ENCODE measurements at places on chromosomes 5 and 9.
A peak's percentile ranks its signal among the peaks of the same experiment; 100 is the strongest.

- peak; percentile 25 for DNase-seq
Measured at GRCh38 chr9:69946800-69947437, 96.7 kb upstream of the MAMDC2 start.

DNA sequence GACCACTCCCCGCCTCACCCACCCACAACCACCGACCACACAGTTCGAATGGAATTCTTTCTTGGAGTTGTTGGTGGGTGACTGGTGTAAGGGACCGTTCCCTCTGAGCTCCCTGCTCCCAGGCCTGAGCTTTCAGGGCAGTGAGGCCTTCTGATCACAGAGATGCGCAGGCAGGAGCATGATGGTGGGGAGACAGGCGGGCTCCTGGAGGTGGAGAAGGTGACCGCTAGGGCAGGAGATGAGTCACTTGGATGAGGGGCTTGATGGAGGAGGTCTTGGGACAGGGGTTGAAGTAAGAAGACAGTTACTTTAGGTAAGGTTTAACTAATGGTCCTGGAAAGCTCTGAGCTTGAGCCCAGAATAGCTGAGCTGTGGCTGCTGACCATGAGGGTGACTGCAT lies 88.5 kb downstream of the HSPA4 start:
- no peak for DNase-seq

- DNase-seq, result no peak
Measured at GRCh38 chr5:75701856-75702255, 15.4 kb downstream of the POC5 start.

GRCh38 chr5:132667761-132668705 lies 5.8 kb upstream of the IL4 start:
- no peak for DNase-seq

DNA sequence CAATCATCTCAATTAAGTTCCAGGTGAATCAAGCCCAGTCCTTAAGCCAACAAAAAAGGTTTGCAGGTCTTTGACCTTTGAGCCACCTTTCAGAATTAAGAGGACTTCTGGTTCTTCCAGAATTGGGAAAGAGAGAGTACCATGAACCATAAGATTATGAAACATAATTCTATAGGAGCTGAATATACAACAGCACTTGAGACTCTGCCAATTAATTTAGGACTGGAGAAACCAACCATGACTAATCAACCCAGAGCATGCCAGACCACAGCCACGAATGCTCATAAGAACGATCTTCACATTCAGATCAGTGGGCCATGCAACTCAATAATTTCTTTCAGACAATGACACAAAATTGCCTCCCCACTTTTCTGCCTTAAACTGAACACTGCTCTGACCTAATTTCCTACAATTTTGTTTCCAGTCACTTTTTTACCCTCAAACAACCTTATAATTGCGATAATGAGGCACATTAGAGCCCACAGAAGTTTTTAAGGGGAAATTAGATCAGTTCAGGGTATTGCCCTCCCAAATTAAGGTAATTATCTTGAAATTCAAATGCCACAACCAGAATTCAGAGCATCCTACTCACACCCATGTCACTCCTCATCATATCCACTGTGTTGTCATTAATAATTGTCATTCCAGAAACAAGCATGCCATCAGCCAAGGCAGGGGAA lies 213.4 kb downstream of the ATPSCKMT start:
- no peak for DNase-seq

GRCh38 chr5:34003941-34004340 lies 3.9 kb downstream of the AMACR start:
- no peak for DNase-seq

DNA sequence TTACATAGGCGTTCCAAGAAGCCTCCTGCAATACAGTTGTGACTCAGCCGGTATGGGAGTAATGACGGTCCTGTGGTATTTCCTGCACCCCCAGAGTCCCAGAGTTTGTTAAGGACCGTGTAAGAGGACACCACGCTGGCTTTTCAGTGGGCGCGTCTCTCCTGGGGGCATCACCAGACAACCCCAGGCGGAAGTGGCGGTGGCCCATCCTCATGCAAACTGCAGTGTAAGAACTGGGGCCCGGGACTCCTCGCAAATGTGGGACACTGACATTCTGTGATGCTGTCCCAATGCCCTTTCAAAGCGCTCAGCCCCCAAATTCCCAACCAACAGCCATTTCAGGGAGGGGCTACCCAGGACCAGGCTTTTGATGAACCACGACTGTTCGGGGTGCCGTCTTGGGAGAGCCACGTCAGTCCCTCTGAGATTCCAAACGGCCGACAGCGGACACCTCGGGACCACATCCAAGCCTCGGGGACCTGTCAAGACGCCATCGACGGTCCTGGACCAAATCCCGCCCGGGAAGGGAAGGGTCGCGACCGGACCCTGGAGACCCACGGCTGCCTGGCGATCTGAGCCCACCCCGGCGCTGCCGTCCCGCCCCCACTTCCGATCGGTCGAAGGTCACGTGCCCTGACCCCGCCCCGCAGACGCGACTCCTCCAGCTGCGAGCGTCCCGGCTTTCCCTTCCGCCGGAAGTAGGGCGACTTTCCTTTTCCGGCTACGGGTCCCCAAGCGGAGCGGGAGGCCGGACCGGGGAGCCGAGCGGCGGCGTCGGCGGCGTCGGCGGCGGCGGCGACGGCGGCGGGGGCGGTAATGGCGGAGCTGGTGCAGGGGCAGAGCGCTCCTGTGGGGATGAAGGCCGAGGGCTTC lies at the start of gene FUBP3:
Gene FUBP3 (plus strand): TSS at position 713 of the 873 bp plus-strand sequence. CDS start 104 bp downstream, at position 817.
- DNase-seq, result peak; percentile 82

DNA sequence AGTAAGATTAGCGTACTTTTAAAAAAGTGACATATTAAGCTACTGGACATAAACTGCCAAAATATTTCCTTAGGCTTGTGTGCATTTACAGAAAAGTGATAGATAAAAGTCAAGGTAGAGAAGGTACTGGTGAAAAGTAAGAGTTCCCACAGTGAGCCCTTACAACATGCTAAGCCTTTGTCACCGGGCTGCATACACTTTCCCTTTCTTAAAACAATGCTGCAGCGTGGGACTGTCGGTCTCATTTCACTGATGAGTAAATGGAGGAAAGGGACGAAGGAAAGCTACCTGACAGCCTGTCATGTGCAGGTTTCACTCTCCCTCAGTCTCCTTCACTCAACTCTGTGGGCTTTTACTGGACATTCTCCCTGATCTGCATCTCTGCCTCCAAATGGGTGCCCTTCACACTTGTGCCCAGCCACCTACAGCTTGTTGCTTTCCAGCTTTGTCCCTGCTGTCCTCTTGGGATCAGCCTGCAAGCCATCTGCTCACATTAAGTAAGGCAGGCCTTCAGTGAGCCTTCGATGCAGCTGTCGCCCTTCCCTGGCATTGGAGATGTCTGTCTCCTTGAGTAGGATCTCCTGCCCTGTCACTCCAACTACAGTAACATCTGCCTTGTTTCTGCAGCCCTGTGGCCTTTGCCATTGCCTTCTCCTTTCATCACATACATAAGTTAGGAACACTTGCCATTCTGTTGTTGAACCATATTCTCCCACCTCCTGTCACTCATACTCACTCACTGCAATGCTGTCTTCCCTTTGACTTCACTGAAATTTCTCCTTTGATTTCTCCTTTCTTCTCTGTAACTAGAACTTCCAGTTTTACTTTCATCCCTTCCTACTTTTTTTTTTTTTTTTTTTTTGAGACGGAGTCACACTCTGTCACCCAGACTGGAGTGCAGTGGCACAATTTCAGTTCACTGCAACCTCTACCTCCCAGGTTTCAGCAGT lies 9.3 kb upstream of the ROPN1L start:
- no peak for DNase-seq

DNA sequence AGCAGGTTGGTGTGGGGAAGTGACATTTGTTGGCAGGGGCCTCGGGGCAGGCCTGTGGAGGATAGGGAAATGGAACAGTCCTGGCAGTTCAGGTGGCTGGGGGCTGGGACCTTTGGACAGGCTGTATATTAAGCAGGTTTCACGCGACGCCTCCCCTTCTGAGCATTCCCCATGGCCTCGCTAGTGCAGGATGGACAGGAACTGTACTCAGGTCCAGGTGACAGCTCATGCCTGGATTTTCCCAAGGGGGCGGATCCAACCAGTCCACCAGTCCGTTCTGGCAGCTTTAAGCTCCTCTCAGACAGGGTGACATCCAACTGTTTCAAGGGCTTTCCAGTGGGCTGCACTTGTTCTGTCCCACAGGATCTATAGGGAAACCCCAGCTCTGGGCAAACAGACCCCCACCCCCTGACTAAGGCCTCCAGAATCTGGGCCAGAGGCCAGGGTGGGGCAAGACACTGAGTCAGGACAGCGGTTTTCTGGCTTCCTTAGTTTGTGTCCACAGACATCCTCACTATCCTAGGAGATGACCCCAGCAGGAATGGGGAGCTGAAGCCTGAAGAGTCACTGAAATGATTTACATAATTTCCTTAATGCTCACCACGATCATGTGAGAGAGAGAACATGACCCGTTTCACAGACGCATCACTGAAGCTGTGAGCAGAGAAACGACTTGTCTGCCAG lies 20.9 kb downstream of the CSF2 start:
- DNase-seq, result no peak

- no peak for DNase-seq
Measured at GRCh38 chr9:102587281-102587680, 407.9 kb upstream of the CYLC2 start.

- DNase-seq, result peak; percentile 83
Measured at GRCh38 chr5:56481428-56482357, 248.6 kb upstream of the ANKRD55 start.

DNA sequence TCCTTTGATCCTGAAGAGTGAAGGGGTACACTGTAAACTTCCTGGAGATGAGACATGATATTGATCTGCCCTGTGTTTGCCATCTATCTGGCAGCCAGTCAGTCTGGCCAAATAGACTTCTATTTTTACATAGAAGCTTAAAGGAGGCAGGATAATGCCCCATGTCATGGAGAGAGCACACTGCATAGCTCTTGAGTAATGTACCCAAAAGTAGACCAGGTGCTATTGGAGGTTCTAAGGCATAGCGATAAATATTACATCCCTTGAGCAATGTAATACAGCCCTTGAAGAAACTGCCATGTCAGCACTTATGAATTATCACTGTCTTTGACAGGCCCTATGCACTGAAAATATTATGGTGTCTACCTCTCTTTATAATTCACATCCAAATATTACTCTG lies 131.8 kb downstream of the GHR start:
- no peak for DNase-seq

GRCh38 chr5:39360471-39361111 lies 3.7 kb downstream of the C9 start:
- no peak for DNase-seq

GRCh38 chr5:60856066-60856465 lies 12.0 kb upstream of the ELOVL7 start:
- no peak for DNase-seq

- DNase-seq, result no peak
Measured at GRCh38 chr9:36976371-36977030, 57.6 kb downstream of the PAX5 start.

- DNase-seq, result no peak
Measured at GRCh38 chr9:114156657-114157421, 1.5 kb downstream of the COL27A1 start.

- DNase-seq, result no peak
Measured at GRCh38 chr5:83846624-83847350, 126.1 kb upstream of the HAPLN1 start.

All from spinal cord (tissue), 10 donors.